RPMI7951 (cell line): ENCODE measurements at places on chromosomes 12 and 14. TPM values are rescaled to one million over a fixed set of nuclear protein-coding genes. Genes with fewer than 3 reads are reported as not detected.

Gene HAL
- not detected in 2 replicates for total RNA-seq

Gene KCNA5
- not detected in 2 replicates for total RNA-seq

Gene MORN3
- 0.10 TPM in 1 of 2 replicates, not detected in the other for total RNA-seq

Gene KRT73
- total RNA-seq = not detected in 2 replicates

Gene DIO2
- total RNA-seq = 0.12 and 1.2 TPM in 2 replicates

Gene TPCN1
- 30.4 and 38.6 TPM in 2 replicates for total RNA-seq

Gene LHX5
- total RNA-seq = 0.12 TPM in 1 of 2 replicates, not detected in the other

Gene ANO2
- 2.1 and 2.9 TPM in 2 replicates for total RNA-seq

Gene PRIMA1
- 0.20 and 0.24 TPM in 2 replicates for total RNA-seq
